ENCODE measurements at places on chromosomes 12 and 14.

- no peak for DNase-seq
These were observed 1.1 kb downstream of the MIS18BP1 start for GRCh38 chr14:45251912-45252311.

- DNase-seq = no peak
These were observed 1.1 kb upstream of the MTA1 start for GRCh38 chr14:105418269-105419194.

DNA sequence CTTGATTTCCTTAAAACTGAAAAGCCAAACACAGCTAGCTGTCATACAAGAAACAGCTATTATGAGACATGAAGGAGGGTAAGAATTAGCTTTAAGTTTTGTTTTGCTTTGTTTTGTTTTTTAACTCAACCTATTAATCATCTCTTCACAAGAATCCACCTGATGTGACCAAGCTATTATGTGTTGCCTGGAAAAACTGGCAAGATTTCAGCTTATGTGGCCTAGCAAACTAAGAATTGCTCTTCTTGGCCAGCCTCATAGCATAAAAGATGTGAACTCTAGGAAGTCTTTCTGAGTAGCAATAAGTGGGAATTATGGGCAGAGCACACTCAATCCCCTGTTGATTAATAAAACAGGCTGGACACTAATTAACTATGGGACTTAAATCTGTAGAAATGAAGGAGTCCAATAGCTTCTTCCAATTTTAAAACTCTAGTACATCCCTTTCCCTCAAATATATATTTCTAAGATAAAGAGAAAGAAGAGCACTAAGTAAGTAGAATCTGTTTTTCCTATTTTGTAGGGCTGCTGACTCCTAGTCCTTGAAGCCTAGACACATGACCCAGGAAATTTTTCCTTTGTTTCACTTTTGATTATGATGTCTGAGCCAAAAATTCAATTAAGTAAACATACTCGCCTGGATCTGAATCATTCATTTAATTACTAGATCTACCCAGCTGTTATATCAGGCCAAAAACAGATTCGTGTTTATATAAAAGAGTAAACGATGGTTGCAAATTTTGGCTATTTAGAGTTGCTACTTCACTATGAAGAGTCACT is 75.7 kb downstream of the GTF2A1 start:
- DNase-seq = no peak

DNA sequence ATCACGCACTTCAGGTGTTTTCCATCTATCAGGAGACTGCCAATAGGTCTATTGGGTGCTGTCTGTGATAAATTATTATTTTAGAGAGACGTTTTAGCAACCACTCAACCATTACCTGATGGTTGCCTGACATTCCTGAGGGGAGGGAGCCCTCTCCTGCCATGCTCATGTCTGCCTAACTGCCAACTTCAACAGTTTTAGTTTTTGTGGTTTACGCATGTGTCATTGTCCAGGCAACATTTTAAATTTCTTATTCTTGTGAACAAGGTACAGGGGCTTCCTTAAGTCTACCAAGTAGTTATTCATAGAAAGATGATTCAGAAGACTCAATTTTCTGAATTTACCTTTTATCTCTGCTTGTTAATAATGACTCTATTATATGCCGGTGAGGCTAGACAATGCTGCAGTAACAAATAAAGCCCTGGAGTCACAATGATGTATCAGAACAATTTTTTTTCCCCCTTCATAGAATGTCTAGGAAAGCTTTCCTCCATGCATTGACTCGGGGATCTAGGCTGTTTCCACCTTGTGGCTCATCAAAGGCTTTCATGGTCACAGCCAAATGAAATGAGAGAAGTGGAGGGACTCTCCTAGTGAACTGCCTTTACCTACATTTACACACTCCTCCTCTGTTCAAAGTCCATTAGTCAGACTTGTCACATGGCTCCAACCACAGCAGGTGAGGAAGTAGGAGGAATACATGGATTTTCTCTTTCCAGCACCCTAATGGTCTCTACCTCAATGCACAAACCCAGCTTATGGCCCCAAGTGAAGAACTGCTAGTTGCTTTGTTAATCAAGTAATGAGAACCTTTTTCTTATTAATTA is 225.8 kb downstream of the CRADD start:
- DNase-seq = no peak

DNA sequence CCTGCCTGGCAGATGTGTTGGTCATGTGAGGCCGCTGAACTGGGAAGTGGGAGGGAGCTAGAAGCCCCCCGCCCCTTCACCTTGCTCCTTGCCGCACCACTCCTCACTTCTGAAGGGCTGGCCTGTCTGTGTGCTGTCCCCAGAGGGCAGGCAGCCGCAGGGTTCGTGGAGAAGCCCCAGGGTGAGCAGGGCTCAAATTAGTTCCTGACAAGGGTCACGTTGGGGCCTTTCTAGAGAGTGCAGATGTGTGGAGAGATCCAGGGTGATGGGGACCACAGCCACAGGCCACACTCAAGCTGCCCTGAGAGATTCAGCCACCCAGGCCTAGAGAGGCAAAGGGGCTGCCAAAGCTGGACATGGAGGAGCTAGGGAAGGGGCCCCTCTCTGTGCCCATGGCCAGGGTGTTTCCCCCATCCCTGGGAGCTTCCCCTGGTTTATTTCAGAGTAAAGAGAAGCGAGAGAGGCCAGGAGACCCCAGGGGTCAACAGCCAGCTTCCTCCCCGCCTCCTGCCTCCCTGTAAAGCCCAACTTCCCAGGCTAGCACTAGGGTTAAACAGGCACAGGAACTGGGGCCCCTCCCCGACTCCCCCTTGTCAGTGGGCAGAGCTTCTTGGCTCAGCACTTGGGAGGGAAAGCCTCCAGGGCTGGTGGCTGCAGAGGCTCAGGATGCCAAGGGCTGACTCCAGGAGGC is 16.2 kb downstream of the SLC25A29 start:
- no peak for DNase-seq

DNA sequence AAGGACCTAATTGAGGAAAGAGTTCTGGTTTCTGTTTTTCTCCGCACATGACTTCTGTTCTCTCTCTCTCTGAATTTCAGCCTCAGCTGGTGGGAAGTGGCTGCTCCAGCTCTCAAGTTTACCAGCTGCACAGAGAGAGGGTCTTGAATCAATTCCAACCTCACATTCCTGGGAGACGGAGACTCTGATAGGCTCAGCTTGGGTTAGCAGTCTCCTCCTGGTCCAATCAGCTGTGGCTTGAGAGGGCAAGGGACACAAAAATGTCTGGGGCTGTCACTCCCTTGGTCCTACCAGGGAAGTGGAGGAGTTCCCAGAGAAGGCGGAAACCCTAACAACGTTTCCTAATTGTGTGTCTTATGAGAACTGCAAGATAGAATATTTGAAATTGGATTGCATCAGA is 7.0 kb downstream of the CCDC63 start:
- no peak for DNase-seq

DNA sequence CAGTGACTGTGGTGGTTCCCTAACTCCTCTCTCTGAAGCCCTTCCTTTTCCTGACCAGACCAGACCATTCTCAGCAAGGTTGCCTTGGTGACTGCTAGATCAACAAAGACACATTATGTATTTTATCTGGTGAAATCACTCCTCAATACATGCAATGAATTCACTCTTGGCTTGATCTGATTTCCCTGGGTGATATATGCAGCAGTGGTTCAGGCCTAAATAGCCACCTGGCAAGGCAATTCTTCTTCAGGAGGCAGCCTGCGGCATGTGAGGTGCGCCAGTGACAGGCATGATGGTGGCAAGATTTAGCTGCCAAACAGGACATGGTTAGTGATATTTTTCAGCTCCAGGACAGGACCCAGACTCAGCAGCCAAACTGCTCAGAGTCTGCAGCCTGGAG is 350.3 kb upstream of the CCDC196 start:
- DNase-seq = no peak

DNA sequence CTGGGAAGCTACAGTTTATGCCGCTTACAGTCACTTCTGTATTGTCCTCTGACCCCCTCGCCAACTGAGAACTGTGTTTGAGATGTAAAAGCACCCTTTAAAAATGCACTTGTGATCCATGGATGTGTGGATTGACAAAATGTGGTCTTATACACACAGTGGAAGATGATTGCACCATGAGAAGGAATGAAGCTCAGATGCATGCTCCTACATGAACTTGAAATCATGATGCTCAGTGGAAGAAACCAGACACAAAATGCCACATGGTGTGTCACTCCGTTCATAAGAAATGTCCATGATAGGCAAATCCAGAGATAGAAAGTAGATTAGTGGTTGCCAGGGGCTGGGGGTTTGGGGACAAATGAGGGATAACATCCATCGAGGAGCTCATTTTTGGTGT is 58.0 kb downstream of the PITPNM2 start:
- no peak for DNase-seq

DNA sequence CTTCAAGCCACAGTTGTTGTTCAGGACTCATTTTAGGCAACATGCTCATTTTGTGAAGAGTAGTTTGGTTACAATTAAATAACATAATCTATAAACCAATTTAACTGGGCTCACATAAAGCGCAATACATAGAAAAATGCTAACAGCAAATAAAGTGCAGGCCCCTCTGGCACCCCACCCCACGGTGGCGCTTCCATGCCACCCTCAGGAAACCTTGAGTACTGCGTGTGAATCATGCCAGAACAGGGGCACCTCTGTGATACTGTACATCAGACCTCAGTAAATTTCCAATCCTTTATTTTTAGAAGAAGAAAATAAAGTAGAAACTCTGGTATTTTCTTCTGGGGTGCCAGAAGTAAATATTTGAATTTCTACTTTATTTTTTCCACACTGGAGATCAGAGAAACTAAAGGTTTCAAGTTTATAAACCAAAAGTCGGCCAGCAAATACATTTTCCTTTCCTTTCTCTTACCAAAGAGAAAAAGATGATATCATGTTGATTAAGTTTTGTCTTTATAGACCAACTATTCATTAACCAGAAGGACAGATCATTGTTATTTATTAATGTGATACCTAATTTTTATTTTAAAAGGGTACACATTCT is 316.8 kb downstream of the PAWR start:
- DNase-seq = no peak

DNA sequence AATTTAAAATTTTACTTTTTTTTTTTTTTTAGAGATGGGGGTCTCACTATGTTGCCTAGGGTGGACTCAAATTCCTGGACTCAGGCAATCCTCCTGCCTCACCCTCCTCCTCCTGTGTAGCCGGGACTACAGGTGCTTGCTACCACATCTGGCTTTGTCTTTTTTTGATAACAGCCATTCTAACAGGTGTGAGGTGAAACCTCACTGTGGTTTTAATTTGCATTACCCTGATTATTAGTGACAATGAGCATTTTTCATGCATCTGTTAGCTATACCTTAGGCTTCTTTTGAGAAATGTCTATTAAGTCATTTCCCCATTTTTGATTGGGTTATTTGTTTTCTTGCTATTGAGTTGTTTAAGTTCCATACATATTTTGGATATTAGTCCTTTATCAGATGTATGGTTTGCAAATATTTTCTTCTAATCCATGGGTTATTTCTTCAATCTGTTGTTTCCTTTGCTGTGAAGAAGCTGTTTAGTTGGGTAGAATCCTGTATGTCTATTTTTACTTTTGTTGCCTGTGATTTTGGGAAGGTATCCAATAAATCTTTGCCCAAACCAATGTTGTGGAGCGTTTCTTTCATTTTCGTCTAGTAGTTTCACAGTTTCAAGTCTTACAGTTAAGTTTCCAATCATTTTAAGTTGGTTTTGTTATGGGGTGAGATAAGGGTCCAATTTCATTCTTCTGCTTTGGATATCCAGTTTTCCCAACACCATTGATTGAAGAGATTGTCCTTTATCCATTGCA is 86.1 kb downstream of the MYF5 start:
- no peak for DNase-seq

GRCh38 chr12:102326982-102327381 is 129.3 kb upstream of the PMCH start:
- DNase-seq = no peak

- no peak for DNase-seq
These were observed 129.3 kb downstream of the ACSS3 start for GRCh38 chr12:81207173-81207572.

- no peak for DNase-seq
These were observed 13.0 kb upstream of the PNMA1 start for GRCh38 chr14:73727166-73727565.

- peak; percentile 7 for DNase-seq
These were observed 1.2 kb downstream of the GPR135 start for GRCh38 chr14:59463787-59464485.

DNA sequence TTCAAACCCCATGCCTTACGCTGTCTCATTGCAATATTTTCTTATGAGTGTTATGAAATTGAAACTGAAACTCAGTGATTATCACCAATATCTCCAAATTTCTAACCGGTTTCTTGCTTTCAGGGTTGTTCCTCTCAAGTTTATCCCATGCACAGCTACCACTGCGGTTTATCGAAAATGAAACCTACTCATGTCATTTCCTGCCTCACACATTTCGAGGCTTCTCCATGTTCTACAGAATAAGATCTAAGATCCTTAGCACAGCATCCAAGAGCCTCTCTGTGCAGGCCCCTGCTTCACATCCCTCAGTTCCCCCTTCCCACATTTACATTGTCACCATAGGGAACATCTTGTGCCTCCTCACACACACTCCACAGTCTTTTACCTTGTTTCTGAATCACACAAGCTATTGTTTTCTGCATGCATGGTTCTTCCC is 45.5 kb upstream of the FAR2 start:
- DNase-seq = peak; percentile 45

- no peak for DNase-seq
These were observed 44.5 kb downstream of the CORO1C start for GRCh38 chr12:108686780-108687179.

DNA sequence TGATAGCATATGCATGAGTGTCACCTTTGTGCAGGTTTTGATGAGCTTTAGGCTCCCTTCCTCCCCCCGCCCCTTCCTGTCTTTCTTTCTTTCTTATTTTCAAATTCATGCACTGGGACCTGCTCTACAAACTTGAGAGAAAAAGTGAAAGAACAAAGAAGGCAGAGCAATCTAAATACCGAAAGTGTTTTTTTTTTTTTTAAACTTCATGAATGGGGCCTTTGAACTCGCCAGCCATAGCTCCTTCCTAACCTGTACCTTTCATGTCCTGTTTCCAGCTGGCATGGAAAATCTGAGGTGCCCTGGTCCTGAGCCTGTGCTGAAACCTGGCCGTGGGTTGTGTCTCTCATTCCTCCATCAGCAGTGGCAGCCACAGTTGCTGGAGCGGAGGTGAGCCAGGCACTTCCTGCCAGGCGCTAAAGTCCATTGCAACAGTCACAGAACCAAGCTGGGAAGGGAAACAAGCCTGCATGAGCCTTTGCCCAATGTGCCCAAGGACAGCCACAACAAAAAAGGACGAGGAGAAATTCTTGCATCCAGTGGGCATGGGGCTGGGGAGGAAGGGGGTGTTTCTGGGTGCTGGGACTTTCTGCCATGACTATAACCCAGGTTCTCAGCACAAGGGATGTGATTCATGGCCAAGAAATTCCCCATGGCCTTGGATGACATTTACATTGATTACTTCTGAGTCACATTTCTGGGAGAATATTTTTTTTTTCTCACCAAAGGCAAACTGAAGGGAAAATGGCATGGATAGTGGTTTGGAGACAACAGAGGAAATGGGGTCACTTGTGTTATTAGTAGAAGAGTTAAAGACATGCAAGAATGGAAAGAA is 102.7 kb downstream of the TMEM30B start:
- no peak for DNase-seq

DNA sequence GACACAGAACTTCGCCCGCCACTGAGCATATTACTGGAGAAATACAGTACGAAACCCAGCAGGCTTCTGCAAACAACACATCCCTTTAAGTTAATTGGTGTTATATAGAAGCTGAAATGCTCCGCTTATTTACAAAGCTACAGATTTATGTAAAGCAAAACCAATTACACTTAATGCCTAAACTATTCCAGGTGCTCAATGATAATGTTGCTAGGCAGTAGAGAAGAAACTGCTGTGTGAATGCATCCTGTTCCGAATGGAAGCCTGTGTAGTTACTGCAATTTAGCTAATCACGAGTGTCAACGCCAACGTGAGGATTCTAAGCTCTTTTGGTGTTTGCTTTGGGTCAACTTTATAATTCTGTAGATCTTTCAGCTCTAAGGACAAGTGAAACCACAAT is 89.8 kb downstream of the SLC15A5 start:
- DNase-seq = no peak
